ENCODE measurements at places on chromosomes 1 and 21. TPM values are rescaled to one million over a fixed set of nuclear protein-coding genes. Genes with fewer than 3 reads are reported as not detected.
A peak's percentile ranks its signal among the peaks of the same experiment; 100 is the strongest.

SLC9C2 gene
- total RNA-seq = not detected

TMEM79 gene
- total RNA-seq = 1.7 TPM

DNA sequence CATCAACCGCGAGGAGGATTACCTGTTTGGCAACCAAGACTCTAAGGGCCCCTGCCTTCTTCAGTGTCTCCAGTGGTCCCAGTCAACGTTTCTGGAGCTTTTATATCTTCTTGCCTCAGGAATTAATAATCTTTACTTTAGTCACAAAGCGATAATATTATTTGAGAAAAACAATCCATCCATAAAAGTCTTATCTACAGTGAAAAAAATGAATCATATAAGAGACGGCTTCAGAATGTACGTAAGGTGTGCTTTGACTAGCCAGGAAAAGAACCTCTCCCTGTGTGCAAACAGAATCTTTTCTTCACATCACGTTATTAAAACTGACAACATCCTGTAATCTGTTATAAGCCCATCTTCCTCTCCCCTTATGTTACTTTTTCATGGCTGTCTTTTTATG is at the start of gene REG4:
REG4 (minus strand) TSS at position 74 of the 400 bp plus-strand sequence. CDS start 2,691 bp downstream, outside the sequence.
- H3K27ac ChIP-seq = no peak within 1 kb of the TSS
- peaks cover 3% of the 10 kb centered on the region for H3K4me1 ChIP-seq
- H3K27me3 ChIP-seq = no peaks in the 10 kb centered on the region
- H3K4me3 ChIP-seq = no peak within 1 kb of the TSS
- no peaks in the 10 kb centered on the region for H3K36me3 ChIP-seq

DNA sequence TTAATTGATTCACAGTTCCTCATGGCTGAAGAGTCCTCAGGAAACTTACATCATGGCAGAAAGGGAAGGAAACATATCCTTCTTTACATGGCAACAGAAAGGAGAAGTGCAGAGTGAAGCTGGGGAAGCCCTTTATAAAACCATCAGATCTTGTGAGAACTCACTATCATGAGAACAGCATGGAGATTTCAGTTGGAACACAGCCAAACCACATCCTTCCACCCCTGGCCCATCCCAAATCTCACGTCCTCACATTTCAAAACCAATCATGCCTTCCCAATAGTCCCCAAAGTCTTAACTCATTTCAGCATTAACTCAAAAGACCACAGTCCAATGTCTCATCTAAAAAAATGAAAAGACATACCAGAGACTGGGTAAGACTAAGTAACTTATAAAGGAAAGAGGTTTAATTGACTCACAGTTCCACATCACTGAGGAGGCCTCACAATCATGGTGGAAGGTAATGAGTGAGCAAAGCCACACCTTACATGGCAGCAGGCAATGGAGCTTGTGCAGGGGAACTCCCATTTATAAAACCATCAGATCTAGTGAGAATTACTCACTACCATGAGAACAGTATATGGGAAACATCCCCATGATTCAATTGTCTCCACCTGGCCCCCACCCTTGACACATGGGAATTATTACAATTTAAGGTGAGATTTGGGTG is 105.2 kb downstream of the MRPL39 start:
- no peaks in the 10 kb centered on the region for H3K36me3 ChIP-seq
- H3K4me3 ChIP-seq = no peak overlapping the region
- no peak for DNase-seq
- H3K4me1 ChIP-seq = no peaks in the 10 kb centered on the region
- no peak overlapping the region for H3K27ac ChIP-seq

GRCh38 chr1:58901008-58901407 is 117.2 kb upstream of the JUN start:
- no peaks in the 10 kb centered on the region for H3K27me3 ChIP-seq
- H3K27ac ChIP-seq = peak overlapping the region; percentile 96
- H3K4me3 ChIP-seq = no peak overlapping the region
- no peak for DNase-seq

DNA sequence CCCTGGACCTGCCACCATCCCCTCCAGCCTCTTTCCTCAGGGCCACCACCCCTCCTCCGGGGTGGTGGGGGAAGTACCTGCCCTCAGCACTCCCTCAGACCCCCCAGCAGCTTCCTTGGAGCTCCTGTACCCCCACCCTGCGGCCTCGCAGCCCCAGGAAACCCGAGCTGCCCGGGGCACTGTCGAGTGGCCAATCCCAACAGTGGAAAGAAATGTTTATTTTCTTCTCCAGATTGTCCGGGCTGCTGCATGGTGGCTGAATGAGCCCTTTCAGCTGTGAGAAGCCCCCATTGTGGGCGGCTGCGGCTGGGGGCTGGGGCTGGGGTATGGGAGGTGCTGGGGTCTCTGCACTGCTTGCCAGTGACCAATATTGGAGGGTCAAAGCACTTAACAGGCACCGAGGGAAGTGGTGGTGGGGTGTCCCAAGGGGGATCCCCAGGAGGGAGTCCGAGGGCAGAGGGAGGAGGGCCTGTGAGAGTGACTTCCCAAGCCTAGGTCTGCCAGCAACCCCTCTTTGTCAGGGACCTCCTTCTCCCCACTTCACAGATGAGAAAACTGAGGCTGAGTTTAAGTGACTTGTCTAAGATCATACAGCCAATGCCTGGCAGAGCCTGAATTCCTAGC is 25.2 kb downstream of the RUNX3 start:
- no peak for DNase-seq
- peaks cover 47% of the 10 kb centered on the region for H3K27me3 ChIP-seq
- no peak overlapping the region for H3K4me3 ChIP-seq
